Fibroblast of skin of back (primary cell): ENCODE measurements at places on chromosomes 1 and 21.

- DNase-seq, result no peak
These were observed 97.0 kb upstream of the DPH5 start for GRCh38 chr1:101122452-101123166.

- DNase-seq, result peak; percentile 42
These were observed 35.8 kb upstream of the RIPK4 start for GRCh38 chr21:41802684-41803083.

DNA sequence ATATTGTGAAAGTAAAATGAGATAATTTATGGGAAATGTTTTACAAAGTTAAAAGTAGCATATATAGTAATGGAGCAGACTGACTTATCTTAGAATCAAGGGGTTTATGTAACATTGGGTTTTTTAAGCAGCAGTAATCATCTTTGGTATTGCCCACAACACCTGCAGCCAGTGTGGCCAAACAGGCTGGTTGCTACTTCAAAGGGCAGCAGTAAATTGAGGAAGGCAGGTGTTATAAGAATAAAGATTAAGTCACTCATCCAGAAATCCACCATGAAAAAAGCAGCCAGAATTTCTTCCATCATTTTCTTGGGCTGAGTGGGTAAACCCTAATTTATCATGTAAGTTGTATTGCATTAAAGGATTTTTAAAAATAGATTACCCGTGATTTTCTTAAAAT lies 16.7 kb downstream of the DYNLT5 start:
- no peak for DNase-seq

- no peak for DNase-seq
These were observed 11.2 kb upstream of the HMGB4 start for GRCh38 chr1:33852711-33853110.

DNA sequence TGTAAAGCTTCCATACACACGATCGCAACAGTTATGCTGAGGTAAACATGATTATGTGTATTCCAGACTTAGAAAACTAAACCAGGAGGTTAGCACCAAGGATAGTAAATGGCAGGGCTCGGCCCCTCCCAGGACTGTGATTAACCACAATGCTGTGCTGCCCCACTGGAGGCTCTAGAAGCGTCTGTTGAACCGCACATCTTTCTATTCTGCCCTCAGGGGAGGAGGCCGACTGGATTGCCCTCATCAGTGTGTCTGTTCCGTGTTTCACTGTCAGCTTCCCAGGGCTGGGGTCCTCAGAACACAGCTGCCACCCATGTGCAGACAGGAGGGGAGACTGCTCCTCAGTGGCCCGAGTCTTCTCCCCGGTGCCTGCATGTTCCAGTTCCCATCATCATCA lies 12.8 kb upstream of the ASCL5 start:
- DNase-seq, result no peak

DNA sequence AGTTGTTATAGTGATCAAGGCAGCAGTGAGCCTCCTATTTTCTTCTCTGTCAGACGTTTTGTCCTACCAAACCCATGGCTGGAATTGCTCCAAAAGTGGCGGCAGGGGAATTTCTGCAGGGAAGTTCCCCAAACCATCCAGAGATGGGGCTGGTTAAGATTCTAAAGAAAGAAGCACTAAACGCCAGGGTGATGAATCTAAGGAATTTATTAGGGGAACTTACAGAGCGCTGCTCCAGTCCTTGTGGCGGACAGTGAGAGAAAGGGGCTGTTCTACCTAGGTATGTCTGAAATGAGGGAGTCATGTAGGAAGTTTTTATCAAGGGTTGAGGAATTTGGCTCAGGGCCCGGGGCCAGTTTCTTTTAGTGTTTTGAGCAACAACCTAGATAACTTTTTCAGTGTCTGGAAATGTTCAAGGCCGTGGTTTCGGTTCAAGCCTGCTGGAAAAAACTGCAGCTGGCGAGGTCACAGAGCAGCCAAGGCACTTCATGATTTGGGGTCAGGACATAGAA lies 222.4 kb upstream of the B3GALT2 start:
- DNase-seq, result peak; percentile 77

DNA sequence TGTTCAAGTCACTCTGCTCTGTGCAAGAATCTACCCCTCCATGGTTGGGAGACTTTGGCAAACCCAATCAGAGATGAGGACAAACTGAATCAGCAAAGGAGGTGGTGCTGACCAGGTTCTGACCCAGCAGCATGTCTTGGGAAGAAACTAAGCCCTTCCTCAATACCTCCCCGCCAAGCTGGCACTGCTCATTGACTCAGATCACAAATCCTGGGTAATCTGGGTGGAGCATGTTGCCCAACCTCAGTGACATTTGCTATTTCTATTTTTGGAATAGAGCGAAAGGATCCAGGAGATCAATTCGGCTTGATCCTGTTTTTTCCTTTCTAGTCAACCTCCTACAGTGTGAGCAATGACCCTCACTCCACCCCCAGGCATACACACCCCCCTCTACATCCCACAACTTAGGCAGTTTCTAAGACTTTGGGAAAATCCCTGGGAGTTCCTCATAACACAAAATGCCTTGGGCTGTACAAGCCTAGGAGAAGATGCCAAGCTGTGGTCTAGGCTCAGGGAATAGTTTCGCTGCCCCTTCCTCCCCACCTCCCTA lies 166.8 kb upstream of the KCNJ6 start:
- DNase-seq, result no peak

- no peak for DNase-seq
These were observed 18.8 kb downstream of the INKA2 start for GRCh38 chr1:111720274-111720976.

- peak; percentile 69 for DNase-seq
These were observed 76.3 kb downstream of the MORN1 start for GRCh38 chr1:2314803-2315673.

DNA sequence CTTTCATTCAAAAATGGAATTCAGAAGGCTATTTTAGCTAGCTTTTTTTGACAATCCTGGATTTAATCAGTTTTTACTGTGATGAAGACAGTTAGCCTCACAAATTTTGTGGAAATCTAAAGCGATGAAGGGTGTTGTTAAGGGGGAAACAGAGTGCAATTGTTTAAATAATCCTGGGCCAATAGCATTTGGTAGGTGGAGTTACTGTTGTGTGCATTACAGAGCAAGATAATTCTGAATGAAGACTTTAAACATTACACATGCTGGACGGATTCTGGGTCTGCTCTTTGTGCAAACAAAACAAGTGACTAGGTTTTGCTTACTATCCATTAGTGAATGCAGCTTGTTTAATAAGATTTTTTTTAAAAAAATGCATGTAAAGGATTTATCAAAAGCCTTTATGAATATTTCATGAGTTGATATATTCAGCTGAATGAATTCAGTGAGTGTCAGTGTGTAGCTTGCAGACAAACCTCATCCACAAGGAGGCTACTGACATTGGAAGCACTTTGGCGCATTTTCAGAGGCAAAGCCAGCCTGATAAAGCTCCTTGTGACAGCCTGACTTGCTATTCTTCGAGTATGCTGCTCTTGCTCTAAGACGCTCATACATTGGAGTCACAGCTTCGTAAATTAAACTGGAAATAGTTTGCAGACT lies 199.6 kb downstream of the PDE4B start:
- DNase-seq, result no peak

- no peak for DNase-seq
These were observed 451.2 kb upstream of the ADGRL4 start for GRCh38 chr1:79457562-79458224.
